ENCODE measurements at places on chromosomes 4 and X. TPM values are rescaled to one million over a fixed set of nuclear protein-coding genes. Genes with fewer than 3 reads are reported as not detected.

Gene FAAH2
- total RNA-seq: not detected

Gene AP1AR
- 17.5 TPM for total RNA-seq

Gene PDGFRA
- total RNA-seq: 133 TPM

GRCh38 chrX:104098151-104098808, 14.0 kb upstream of the ZCCHC18 start:
- peak; percentile 10 for DNase-seq

Gene GPR82
- total RNA-seq: not detected

Gene ATP1B4
- not detected for total RNA-seq

DNA sequence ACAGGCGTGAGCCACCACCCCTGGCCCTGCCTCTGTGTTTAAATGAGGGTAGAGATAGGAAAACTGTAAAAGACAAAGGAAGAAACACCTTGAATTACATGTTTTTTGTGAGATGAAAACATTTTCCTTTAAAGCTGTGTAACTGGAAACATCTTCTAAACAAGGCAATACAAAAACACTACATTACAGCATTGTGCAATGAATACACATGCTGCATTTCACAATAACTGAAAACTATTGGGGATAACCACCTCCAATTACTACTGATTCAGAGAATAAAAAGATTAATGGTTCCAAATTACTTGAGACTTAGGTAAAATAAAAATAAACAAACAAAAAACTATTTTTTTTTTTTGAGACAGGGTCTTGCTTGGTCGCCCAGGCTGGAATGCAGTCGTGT, 7.6 kb upstream of the OGT start:
- DNase-seq: no peak

DNA sequence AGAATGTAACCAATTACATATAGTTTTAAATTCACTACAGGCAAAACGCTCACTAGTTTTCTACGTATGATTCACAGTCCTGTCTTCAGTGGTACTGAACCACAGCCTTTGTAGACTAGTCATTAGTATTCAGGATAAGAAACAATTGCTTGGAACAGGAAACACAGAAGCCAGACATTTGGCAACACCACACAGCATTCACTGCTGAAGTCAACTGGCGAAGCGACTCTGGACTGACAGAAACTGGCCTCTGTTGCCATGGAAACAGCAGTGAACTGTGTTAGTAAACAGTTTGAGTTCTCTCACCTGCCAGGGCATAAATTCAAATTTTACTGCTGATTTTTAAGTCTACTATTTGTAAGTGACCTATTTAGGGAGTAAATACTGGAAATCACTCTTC, 57.6 kb downstream of the MAPK10 start:
- DNase-seq: no peak

DNA sequence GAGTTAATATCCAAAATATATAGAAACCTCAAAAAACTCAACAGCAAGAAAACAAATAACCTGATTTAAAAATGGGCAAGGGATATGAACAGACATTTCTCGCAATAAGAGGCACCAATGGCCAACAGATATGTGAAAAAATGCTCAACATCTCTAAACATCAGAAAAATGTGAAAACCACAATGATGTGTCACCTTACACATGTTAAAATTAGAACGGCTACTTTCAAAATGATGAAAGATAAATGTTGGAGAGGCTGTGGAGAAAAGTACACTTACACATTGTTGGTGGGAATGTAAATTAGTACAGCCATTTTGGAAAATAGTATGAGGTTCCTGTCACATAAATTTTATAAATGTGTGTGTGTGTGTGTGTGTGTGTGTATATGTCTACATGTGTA, 731.3 kb downstream of the DMD start:
- DNase-seq: no peak

Gene G6PD
- 61.8 TPM for total RNA-seq

GRCh38 chr4:1293991-1294390, 4.3 kb downstream of the MAEA start:
- no peak for DNase-seq

DNA sequence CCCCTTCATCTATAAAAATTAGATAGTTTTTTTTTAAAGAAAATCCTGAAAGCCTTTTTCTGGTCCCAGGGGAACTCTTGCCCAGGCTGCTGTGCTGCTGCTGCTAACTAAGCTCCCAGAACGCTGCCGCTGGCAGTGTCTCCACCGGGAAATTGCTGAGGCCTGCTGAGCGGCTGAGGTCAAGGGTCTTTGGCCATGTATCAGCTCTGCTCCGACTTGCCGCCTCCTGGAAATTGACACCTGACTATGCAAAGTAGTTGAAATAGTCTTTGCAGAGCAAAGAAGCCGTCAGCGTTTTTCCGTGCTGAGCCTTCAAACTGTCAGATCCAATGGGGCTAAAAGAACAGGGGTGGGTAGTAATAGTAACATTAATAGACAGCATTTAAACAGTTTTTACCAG, 839 bp downstream of the QDPR start:
- no peak for DNase-seq

GRCh38 chr4:62531731-62532130, 1331.6 kb downstream of the ADGRL3 start:
- DNase-seq: no peak

Gene TEX11
- total RNA-seq: not detected

DNA sequence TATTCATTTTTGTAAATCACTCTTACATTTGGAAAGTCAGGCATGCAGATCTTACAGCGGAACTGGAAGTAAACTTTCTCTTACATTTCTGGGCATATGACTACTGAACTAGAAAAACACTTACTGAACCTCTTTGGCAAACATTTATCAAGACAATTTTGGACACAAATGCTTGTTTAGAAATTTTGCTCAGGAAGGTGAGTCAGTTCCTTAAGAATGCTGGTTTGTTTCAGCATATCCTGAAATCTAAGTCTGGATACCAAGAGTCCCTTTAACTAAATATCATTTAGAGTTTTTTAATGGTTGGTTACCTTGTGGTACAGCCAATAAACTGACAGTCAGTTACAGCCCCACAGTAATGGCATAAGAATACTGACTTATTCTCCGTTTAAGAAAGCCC, 15.0 kb downstream of the SHISA3 start:
- DNase-seq: no peak

Gene DCHS2
- total RNA-seq: 0.07 TPM

Gene PABPC4L
- under 0.01 TPM for total RNA-seq

GRCh38 chr4:19520939-19521520, 730.7 kb upstream of the SLIT2 start:
- peak; percentile 8 for DNase-seq

Gene LRCH2
- 0.46 TPM for total RNA-seq

- DNase-seq: no peak
Observed at GRCh38 chr4:123338715-123339114, 57.9 kb upstream of the SPRY1 start.

Gene FGFBP1
- not detected for total RNA-seq

- DNase-seq: no peak
Observed at GRCh38 chr4:236028-236427, 69.2 kb downstream of the ZNF732 start.

DNA sequence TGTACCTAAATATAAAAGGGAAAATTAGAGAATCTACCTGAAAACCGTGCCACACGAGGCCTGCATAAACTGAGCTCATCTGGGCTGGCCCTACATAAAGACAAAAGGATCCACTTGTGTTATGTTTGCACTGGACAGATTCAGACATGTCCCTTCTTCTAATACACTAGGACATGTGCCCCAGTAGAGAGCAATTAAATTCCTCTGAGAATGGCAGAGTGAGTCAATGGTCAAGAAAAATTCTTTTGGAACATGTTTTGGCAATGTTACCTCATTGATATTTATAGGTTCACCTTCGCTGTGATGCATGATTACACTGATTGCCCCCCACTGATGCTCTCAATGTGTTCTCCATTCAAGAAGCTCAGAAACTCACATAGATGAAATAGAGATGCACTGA, 95.2 kb downstream of the MANBA start:
- DNase-seq: no peak

Gene PDHA2
- not detected for total RNA-seq

Gene F11
- not detected for total RNA-seq

GRCh38 chrX:108642273-108642628, 94.1 kb downstream of the IRS4 start:
- DNase-seq: no peak

Gene KLKB1
- not detected for total RNA-seq

- DNase-seq: no peak
Observed at GRCh38 chrX:119497185-119497584, 28.9 kb downstream of the SLC25A5 start.

DNA sequence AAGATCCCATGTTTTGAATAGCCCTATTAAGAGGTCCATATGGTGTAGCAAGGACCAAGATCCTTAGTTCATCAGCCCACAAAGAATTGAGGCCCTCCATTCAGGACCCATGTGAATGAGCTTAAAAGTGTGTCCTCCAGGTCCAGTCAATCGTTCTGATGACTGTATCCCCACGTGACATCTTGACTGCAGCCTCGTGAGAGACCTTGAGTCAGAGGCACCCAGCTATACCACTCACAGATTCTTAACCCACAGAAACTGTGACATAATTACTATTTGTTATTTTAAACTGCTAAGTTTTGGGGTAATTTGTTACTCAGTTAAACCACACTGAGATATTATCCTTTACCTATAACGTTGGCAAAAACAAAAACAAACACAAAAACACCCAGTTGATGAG, 62.4 kb downstream of the ZNF182 start:
- no peak for DNase-seq

- no peak for DNase-seq
Observed at GRCh38 chrX:124842205-124842604, 477.5 kb upstream of the TEX13C start.

- DNase-seq: no peak
Observed at GRCh38 chr4:102569200-102569599, 68.0 kb downstream of the NFKB1 start.

Gene ATP6AP1
- total RNA-seq: 53.2 TPM

GRCh38 chrX:8749697-8750096, 17.8 kb upstream of the ANOS1 start:
- DNase-seq: no peak

Gene GLOD5
- not detected for total RNA-seq

Gene USP26
- total RNA-seq: not detected

DNA sequence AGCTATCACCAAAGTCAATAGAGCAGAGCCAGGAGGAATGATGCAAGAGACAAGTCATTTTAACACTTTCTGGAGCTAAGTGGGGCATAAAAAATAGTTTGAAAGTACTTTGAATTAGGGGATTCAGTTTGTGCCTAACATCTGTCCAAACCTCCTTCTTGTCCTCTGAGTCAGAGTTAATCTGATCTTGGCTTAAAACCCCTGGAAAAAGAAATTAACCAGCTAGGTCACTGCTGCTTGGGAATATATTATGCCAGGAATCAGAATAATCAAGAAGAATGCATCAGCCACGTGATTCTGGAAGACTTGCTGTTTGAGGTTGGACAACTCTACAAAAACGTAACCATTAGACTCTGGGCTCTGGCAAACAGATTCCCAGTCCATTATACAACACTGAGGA, 45.3 kb upstream of the EDA2R start:
- peak; percentile 3 for DNase-seq

DNA sequence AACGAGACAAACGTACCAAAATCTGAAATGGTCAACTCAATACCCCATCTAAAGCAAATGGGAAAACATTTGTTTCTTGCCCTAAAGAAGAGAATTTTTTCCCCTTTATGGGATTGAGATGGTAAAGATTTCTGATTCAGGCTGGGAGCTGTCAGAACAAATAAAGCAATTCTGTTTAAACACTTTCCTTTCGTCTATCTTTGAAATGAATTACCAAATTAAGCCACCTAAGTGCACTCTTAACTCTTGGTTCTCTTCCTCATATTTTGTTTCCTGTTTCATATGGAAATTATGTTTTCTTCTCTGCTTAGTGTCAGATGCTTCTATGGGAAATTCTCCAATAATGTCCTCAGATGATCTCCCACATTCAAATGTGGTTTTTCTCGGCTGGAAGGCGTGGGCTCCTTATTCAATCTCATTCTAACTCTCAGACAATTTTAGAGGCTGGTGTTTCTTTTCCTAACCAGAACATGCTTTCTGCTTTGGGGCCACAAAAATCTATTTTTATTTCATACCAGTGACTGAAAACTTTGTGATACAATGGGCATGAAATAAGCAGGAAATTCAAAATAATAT, 50.3 kb upstream of the HPF1 start:
- DNase-seq: no peak

GRCh38 chrX:107753187-107753586, 22.4 kb downstream of the TSC22D3 start:
- no peak for DNase-seq

DNA sequence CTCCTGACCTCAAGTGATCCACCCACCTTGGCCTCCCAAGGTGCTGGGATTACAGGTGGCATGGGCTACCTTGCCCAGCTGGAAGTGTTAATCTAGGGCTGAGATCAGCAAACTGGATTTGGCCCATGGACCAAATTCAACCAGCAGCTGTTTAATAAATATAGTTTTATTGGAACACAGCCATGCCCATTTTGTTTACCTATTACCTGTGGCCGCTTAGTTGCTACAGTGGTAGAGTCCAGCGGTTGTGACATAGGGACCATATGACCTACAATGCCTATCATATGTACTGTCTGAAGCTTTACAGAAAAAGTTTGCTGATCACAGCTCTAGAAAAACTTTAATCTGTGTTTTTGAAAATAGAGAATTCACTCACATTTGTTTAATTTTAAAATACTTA, 17.2 kb upstream of the PDHA1 start:
- DNase-seq: no peak

DNA sequence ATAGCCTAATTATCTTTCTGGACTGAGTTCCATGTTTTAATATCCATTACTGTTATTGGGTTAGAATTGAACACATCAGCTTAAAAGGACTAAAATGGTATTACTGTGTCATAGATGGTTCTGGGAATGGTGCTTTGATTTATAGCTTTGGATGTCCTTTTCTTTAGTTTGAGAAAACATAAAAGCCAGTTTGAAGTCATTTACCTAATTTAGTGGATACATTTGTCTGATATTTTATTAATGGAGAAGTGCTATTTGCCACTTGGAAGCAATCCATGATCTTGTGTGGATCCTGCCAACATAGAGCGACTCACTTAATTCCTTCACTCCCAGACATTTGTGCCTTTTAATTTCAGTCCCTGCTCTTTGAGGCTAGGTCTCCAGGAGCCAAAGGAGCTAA, 212.4 kb upstream of the PACRGL start:
- DNase-seq: peak; percentile 12

DNA sequence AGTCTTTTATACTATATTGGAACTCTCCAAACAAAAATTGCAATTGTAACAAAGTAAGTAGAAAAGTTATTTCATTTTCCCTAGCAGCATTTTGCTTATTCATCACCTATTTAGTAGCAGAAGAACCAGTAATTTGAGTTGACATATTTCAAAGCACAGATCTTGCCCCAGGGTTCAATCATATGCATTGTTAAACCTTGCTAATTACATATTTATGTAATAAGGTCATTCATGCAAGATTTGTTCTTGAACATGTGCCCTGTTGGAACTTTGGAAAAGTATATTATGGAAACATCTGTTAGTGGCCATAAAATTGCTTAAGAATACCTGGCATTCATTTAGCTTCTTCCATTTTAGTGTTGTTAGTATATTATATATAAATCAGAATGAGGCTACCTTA, 191.7 kb downstream of the TLL1 start:
- DNase-seq: no peak

Gene TCEAL6
- not detected for total RNA-seq
